Peyer's patch (tissue), 4 donors: ENCODE measurements at places on chromosomes 6 and 20. TPM values are rescaled to one million over a fixed set of nuclear protein-coding genes. Genes with fewer than 3 reads are reported as not detected.

- no peaks in the 10 kb centered on the region for H3K27me3 ChIP-seq
- no peak overlapping the region for H3K27ac ChIP-seq
- no peaks in the 10 kb centered on the region for H3K4me1 ChIP-seq
- no peaks in the 10 kb centered on the region for H3K36me3 ChIP-seq
Observed at GRCh38 chr6:74889635-74890034, 316.2 kb downstream of the COL12A1 start.

The DOK5 gene
- not detected for total RNA-seq

GRCh38 chr6:37698264-37699137 lies 818 bp upstream of the MDGA1 start:
- H3K27ac ChIP-seq = peak overlapping the region; percentile 4
- no peaks in the 10 kb centered on the region for H3K36me3 ChIP-seq
- H3K4me1 ChIP-seq = peaks cover 41% of the 10 kb centered on the region
- H3K27me3 ChIP-seq = peaks cover 18% of the 10 kb centered on the region

The KHDRBS2 gene
- total RNA-seq = 0.47 TPM

DNA sequence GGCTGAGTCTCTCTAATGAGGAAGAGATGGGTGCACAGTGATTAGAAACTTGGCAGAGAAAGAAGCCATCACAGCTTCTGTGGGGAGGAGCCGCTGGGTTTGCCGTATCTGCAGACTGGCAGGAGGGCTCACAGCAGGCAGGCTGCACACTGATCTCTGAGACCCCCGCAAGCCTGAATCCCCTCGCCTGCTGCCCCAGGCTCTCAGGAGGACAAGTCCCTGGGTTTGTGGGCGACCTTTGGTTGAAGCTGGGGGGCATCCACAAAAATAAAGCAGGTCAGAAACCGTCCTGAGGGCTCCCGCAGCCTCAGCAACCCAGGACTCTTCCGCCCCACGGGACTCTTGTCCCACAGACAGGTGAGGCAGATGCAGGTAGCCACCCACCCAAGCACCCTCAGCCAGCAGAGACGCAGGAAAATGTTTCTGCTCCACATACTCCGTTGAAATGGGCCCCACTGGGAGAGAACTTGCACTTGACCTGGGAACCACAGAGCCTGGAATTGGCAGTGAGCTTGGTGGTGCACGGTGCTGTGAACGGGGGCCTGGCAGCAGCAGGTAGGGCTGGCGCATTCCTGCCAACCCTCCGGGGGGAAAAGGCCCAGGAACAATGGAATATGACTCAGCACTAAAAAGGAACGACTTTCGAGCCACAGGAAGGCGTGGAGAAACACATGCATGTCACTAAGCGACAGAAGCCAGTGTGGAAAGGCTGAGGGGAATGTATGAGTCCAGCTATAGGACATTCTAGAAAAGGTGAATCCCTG lies 89.9 kb downstream of the YTHDF1 start:
- H3K27ac ChIP-seq = no peak overlapping the region
- no peak overlapping the region for H3K4me3 ChIP-seq
- H3K36me3 ChIP-seq = no peaks in the 10 kb centered on the region
- H3K27me3 ChIP-seq = no peaks in the 10 kb centered on the region
- DNase-seq = no peak

- no peak for DNase-seq
- no peak overlapping the region for H3K4me3 ChIP-seq
- no peak overlapping the region for H3K27ac ChIP-seq
- no peaks in the 10 kb centered on the region for H3K36me3 ChIP-seq
- no peaks in the 10 kb centered on the region for H3K4me1 ChIP-seq
Observed at GRCh38 chr6:112511441-112511840, 164.3 kb downstream of the RFPL4B start.

The TOX2 gene
- total RNA-seq = 2.0 TPM

- H3K4me1 ChIP-seq = no peaks in the 10 kb centered on the region
- H3K4me3 ChIP-seq = no peak overlapping the region
- no peaks in the 10 kb centered on the region for H3K36me3 ChIP-seq
- DNase-seq = no peak
- H3K27me3 ChIP-seq = no peaks in the 10 kb centered on the region
Observed at GRCh38 chr20:15012566-15012965, 675.2 kb upstream of the FLRT3 start.

The EFCAB8 gene
- not detected for total RNA-seq

- no peaks in the 10 kb centered on the region for H3K4me1 ChIP-seq
- DNase-seq = no peak
- no peak overlapping the region for H3K27ac ChIP-seq
- H3K36me3 ChIP-seq = no peaks in the 10 kb centered on the region
- no peak overlapping the region for H3K4me3 ChIP-seq
Observed at GRCh38 chr6:169700296-169700695, 1.5 kb downstream of the WDR27 start.

The HDGFL1 gene
- not detected for total RNA-seq
